ENCODE measurements at places on chromosomes 5 and 9.

DNA sequence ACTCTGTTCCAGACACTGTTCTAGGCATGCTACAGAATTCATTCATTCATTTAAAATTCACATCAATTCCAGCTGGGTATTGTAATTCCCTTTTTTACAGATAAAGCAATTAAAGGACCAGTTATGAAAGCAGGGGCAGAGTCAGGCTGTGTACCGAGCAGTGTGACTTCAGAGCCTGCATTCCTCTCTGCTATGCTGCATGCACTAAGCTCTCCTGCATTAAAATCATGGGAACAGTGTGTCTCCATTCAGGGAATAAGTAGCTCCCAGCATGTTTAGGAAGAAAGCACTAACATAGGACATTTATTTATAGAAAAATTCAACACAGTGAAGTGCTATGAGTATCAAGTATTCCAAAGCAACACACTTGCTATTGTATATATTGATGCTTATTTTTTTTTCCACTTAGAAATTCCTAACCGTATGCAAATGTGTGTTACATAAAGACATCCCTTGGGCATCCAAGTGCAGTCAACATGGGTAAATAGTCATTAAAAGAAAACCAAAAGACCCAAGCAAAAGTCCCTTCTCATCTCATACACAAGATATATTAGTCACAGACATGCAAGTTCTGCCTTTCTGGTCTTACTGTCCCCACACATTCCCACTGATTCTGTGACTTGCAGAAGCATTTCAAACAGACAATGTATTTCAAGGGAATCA lies 173.7 kb downstream of the GABRB2 start:
- no peak for DNase-seq

GRCh38 chr5:60436518-60436917 lies 263.4 kb downstream of the DEPDC1B start:
- DNase-seq = no peak

GRCh38 chr9:93575796-93576257 lies 557 bp upstream of the PHF2 start:
- DNase-seq = peak; percentile 36

- no peak for DNase-seq
Observed at GRCh38 chr9:107750741-107751566, 261.4 kb upstream of the KLF4 start.

DNA sequence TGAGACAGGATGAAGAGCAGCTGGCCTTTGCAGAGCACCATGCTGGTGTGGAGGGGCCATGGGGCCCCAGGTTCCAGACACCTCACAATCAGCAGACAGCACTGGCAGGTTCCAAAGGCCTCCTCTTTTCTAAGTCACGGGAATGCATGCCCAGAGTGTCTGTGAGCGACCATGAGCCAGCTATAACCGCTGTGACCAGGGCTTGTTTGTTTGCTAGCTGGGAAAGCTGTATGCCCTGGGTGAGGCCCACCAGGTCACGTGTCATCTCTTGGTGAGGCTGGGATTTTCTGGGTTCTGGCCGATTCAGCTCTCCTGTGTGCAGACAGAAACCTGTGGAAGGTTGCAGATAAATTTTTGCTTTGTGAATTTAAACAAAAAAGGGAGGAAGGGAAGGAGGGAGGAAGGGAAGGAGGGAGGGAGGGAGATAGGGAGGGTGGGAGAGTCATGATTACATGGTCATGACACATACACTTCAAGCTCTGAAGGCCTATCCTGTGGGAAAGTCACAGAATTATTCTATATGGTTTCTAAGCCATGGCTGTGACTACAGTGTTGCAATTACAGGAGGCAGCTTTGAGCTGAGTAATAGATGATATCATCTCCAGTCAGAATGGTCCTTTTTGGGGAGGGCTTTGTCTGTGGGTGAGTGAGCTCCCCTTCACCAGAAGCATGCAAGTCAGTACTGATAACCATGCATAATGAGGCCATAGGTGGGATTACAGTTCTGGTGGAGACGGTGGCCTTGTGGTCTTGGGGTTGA lies 37.2 kb downstream of the PAPPA start:
- no peak for DNase-seq

- DNase-seq = no peak
Observed at GRCh38 chr9:77999231-77999631, 32.4 kb downstream of the GNAQ start.

GRCh38 chr5:36060420-36060887 lies 6.2 kb downstream of the UGT3A2 start:
- DNase-seq = no peak

DNA sequence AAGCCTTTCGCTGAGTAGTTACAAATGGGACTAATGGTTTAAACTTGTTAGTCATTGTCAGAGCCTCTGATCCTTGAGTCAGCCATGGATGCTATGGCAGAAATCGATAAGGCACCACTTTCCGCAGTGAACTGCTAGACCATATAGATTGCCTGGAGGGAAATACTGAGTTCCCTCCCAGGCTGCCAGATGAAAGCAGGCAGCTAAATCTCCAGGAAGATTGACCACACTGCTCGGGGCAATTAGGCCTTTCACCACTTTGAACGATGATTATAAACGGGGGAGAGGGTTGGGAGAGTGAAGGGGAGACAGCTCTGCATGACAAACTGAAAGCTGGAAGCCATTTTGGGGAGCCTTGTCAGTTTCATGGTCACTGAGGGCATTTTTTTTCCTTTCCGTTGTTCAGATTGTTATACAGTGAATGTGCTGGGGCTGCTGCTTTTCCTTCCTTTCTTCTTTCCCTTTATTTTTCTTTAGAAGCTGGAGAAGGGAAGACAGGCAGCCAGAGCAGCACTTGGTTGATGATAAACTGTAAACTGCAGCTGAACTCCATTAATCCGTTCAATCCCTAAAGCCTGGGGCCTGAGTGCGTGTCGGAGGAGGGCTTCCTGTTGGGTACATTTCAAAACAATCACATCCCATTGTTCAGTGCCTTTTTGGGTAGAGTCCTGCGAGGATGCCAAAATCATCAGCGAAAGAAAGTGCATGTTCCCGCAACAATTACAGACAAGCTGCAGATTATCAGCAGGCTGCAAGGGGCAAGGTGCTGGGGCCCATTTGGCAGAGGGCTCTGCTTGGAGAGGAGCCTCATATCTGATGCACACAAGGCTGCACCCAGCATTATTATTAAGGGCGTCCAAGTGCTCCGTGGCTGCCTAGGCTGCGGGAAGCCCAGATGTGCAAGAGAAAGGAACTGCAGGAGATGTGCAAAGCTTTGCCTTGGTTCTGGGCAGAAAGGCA lies 308.4 kb downstream of the PSAT1 start:
- DNase-seq = no peak

DNA sequence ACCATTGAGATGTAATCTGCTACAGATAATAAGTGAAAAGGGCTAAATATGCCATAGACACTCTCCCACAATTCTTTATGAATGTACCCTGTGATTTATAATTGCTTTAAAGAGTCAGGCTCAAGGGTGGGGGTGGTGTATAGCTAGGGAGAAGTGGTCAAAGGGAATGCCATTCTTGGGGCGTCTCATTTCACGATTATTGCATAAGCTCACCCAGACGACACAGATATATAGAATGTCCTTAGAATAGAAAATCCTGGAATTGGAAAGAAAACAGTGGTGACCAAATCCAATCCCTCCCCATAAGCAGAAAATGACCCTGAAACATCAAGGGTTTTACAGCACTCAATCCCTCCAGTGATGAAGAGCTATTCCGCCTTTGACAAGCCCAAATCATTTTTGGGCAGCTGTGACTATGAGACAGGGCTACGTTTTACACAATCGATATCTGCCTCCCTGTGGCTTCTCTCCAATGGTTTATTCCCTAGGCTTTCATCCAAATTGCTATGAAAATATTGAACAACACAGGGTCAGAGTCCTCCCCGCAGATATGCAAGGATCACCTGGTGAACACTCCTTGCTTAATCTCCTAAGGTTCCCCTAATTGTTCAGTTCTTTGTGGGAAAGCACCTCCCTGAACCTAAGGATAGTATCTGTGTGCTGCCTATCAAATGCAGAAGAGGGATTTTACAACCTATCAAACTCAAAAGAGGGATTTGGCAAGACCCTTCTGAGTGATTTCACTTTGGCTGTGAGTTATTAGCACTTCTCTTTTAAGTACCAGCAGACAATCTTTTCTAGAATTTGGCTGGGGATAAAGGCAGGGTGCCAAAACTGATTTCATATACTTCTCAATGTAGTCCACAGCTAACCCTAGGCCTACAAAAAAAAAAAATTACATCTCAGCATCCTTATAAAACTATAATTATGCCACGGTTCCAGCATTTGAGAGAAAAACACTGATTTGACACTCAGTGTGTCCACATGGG lies 144.9 kb upstream of the CDH6 start:
- DNase-seq = no peak

DNA sequence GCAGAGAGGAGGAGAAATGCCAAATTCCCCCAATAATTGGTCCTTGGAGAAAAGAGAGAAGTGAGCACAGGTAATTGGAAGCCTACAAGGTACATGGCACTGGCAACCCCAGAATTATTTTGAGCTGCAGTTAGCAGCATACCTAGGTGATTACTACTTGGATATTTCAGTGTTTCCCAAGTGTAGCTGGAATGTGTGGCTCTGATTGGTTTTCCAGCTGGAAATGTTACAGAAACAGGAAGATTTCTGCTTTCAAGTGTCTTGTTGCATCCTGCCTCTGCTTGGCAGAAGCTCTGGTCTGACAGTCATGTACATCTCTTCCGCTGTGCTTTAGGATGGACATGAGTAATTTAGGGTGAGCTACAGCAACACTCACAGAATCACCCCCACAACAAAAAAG lies 262.1 kb downstream of the ENC1 start:
- no peak for DNase-seq

DNA sequence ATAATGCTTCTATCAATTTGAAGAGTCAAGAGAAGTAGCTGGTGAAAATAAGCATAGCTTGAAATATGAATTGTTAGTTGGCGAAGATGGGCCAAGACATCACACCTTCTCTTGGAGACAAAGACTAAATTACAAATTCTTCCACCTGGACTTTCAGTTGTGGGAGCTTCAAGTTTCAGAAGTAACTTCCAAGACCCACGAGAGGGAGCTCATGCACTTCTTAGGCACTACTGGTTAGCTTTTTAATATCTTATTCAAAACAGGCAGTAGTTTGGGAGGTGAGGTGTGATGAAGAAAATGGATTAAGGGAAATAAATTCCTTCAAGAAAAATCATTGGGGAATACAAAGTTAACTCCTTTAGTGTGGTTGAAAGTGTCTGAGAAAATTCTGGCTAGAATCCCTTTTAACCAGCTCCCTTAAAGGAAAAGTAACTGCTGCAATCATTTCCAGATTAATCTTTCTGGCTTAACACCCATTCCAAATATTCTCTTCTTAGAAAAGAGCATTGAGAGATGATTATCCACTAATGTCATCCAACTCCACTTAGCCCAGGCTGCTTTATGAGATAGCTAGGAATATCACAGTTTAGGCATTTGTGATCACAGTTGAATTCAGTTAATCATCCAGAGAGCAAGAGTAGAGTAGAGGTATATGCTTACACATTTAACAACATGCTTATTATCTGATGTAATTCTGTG lies 139.5 kb upstream of the DMRTA1 start:
- no peak for DNase-seq

- peak; percentile 23 for DNase-seq
Observed at GRCh38 chr5:154756868-154757813, 2.0 kb downstream of the LARP1 start.

GRCh38 chr5:135920199-135920598 lies 24.6 kb upstream of the IL9 start:
- no peak for DNase-seq

GRCh38 chr5:34656001-34656699 lies at the start of gene RAI14:
Gene RAI14, plus strand, starts transcription at chr5:34656328. Its CDS starts 30,592 bp downstream, at chr5:34686920.
- DNase-seq = peak; percentile 9

- DNase-seq = no peak
Observed at GRCh38 chr9:98007251-98007928, 24.2 kb downstream of the ANP32B start.

- no peak for DNase-seq
Observed at GRCh38 chr5:158616707-158617106, 483.0 kb downstream of the EBF1 start.

DNA sequence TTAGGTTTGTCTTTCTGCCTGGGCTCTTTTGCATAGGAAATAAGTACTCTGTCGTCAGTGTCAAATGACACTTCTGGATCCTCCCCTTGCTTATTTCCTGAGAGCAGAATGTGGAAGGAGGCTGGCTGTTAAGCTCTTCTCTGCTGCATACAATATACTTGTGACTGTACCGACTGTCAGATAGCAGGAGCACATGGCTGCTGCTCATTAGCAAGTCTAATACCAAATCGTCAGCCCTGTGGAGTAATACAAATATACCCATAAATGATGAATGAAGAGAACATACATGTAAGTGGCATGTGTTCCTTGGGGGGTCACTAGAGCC lies at the start of gene GPR151:
Gene GPR151 (minus strand): TSS at position 40 of the 325 bp plus-strand sequence. CDS start 77 bp downstream, outside the sequence.
- no peak for DNase-seq

GRCh38 chr9:87247097-87247496 lies 250.6 kb upstream of the DAPK1 start:
- DNase-seq = no peak

DNA sequence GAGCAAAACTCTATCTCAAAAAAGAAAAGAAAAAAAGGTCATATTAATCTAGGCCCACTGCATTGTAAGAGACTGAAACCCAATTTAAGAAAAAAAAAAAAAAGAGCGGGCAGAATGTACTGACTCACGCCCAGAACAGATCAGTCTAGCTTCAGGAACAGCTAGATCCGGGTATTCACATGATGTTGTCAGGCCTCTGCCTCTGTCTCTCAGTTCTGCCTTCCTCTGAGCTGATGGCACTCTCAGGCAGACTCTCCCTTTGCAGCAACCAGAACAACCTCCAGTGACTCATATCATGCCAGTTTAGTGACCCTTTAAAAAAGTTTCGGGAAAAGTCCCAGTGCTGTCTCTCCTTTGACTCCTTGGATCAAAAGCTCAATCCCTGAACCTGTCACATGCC lies 53.0 kb downstream of the NEURL1B start:
- no peak for DNase-seq

DNA sequence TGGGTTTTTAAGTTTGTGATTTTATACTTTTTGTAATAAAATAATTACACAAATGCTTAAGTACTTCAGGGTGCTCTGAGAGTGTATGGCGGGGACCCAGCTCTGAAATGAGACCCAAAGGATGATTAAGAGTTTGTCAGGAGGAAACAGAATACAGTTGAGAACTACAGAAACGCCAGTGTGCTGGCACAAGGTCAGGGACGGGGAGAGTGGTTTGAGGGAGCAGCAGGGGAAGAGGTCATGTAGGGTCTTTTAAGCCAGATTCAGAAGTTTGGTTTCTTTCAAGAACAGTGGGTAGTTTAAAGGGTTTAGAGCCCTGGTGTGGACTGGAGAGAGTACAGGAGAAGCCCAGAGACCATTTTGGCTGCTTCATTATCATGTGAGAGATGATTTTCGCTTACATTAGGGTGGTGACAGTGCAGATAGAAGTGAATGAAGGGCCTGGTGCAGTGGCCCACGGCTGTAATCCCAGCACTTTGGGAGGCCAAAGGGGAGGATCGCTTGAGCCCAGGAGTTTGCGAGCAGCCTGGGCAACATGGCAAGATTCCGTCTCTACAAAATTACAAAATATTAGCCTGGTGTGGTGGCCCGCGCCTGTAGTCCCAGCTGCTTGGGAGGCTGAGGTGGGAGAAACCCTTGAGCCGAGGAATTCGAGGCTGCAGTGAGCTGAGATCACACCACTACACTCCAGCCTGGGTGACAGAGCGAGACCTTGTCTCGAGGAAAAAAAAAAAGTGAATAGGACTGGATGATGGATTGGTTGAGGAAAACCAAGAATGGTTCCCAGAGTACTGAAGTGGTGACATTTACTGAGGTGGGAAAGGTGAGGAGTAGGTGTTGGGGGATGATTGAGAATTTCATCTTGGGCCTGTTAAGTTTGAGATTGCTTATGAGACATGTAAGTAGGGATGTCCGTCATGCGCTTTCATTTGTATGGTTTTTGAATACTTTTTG lies 1.4 kb upstream of the ETF1 start:
- DNase-seq = no peak

- DNase-seq = no peak
Observed at GRCh38 chr9:131391020-131391419, 2.9 kb upstream of the PRRC2B start.

GRCh38 chr5:168219515-168220410 lies 71.7 kb upstream of the WWC1 start:
- DNase-seq = no peak
